ENCODE measurements at places on chromosomes 12 and 14.

- no peak overlapping the region for H3K4me3 ChIP-seq
- no peaks in the 10 kb centered on the region for H3K27me3 ChIP-seq
These were observed 185.7 kb downstream of the KICS2 start for GRCh38 chr12:64036414-64036813.

DNA sequence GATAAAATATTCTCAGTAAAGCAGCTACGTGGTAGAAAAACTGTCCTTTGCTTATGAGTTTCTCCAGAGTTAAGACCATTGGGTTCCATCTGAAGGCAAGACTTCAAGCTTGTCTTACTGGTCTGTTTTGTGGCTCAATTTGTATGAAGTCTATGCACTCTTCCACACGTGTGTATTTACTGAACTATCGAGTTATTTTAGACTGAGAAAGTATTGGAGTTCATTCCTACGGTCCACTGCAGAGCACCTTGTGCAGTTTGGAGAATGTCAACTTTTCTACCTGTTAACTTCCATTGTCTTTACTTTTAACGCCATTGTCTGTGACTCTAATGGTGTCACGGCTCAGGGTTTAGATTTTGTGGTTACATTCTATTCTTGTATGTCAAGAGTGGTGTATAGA is 3.7 kb downstream of the HIF1A start:
- H3K4me1 ChIP-seq: peaks cover 3% of the 10 kb centered on the region
- H3K27me3 ChIP-seq: no peaks in the 10 kb centered on the region
- H3K27ac ChIP-seq: no peak overlapping the region
- H3K36me3 ChIP-seq: no peaks in the 10 kb centered on the region
- H3K4me3 ChIP-seq: no peak overlapping the region
- no peak for DNase-seq

DNA sequence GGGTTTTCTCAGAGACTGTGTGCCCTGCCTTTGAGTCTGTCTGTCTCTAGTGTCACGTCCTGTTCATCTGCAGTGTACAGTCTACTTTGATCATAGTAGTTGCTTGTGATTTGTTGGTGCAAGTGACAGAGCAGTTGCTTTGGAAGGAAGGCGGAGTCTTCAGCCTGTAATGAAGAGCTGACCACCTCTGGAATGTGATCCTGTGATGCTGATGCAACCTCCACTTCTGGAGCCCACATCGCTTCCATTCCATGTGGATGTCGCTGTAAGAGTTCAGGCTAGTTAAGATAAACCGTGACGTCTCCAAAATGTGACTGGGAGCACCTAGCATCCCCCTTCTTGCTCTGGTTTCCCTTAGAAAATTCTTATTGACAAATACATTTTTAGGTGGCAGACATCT is 51.8 kb downstream of the PELI2 start:
- no peaks in the 10 kb centered on the region for H3K36me3 ChIP-seq
- H3K4me1 ChIP-seq: no peaks in the 10 kb centered on the region

DNA sequence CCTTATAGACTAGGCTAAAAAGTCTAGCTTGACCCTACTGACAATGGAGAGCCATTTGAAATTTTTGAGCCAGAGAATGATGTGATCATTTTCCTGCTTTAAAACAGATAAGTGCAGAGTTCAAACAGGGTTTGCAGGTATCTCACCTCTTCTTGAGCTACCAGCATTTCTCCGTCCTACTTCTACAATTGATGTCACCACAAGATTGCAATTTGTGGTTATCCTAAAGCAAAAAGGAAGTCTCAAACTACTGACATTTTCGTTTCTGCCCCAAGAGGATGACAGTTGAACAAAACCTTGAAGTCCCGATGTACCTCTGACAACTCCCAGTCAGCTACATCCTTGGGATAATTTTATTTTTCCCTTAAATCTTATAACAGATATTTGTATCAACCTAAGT is 86.7 kb downstream of the PTGER2 start:
- no peaks in the 10 kb centered on the region for H3K36me3 ChIP-seq
- no peak for DNase-seq
- no peaks in the 10 kb centered on the region for H3K4me1 ChIP-seq
- no peak overlapping the region for H3K4me3 ChIP-seq

DNA sequence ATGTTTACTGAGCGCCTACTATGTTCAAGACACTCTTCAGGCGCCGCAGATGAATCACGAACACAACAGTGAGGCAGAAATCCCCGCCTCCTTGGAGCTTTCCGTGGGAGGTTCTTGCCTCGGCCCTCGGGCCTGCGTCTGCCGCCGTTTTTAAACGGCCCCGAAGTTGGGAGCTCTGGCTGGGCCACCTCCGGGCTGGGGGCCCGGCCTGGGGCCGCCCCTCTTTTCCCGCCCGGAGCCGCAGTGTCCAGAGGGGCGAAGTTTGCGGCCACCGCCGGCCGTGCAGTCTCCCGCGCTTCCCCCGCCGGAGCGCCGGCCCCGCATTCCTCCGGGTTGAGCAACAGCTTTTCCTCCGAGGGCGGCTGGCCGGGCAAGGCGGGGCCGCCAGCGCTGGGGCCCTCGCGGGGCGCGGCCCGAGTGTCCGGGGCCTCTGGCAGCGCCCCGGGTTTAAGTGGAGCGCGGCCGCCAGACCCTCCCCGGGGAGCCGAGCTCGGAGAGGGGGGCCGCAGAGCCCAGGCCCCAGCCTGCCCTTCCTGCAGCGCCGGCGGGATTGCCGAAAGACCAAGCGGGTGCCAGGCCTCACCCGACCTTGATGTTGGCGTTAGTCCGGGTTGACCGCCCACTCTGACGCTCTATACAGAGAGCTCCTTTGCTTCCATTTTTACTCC is 18.7 kb upstream of the CTDSP2 start:
- no peaks in the 10 kb centered on the region for H3K4me1 ChIP-seq
- no peaks in the 10 kb centered on the region for H3K36me3 ChIP-seq
- peak; percentile 81 for DNase-seq
- H3K27me3 ChIP-seq: no peaks in the 10 kb centered on the region
- peak overlapping the region; percentile 56 for H3K4me3 ChIP-seq
- H3K27ac ChIP-seq: peak overlapping the region; percentile 72

DNA sequence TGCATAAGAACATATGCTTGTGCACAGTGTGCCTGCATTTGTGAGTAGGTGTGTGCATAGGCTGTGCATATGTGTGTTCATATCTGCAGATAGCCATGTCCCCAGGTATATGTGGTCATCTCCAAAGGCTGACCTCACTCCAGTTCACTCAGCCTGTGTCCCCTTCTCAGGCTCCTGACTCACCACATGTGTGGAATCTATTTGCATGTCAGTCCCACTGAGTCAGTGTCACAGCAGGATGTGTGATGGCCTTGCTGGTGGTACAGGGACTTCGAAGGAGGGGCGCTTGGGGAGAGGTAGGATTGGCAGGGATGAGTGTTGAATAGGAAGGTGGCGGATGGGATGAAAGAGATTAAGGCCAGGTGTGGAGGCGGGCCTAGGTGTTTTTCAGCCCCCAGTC is 35.5 kb downstream of the KRT80 start:
- H3K27me3 ChIP-seq: no peaks in the 10 kb centered on the region
- no peak overlapping the region for H3K4me3 ChIP-seq
- no peaks in the 10 kb centered on the region for H3K36me3 ChIP-seq
- H3K27ac ChIP-seq: no peak overlapping the region
- H3K4me1 ChIP-seq: peaks cover 18% of the 10 kb centered on the region
- peak; percentile 42 for DNase-seq

DNA sequence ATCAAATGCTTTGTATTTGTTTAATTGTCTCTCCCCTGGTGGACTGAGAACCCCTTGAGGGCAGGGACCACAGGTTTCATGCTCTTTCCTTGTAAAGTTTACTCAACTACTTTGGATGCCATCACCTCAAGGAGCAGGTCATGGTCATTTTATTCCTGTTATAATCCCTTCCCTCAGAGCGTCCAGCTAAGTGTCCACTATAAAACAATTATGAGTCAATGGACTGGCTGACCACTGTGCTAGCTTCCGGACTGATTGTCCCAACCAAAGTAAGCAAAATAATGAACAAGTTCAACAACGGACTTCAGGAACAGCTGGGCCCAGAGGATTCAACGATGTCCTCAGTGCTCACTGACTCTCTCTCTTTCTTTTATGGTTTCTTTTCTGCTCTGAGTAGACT is 18.2 kb downstream of the AK7 start:
- H3K4me1 ChIP-seq: no peaks in the 10 kb centered on the region
- no peak for DNase-seq
- H3K4me3 ChIP-seq: no peak overlapping the region
- no peak overlapping the region for H3K27ac ChIP-seq
- no peaks in the 10 kb centered on the region for H3K36me3 ChIP-seq
